CD4-positive, CD25-positive, alpha-beta regulatory T cell (primary cell): ENCODE measurements at places on chromosomes 3 and 15. TPM values are rescaled to one million over a fixed set of nuclear protein-coding genes. Genes with fewer than 3 reads are reported as not detected.

BCL6 gene
- polyA plus RNA-seq, result 2.6 TPM

GRCh38 chr15:23052522-23052921, 13.2 kb upstream of the TUBGCP5 start:
- DNase-seq, result no peak

DNA sequence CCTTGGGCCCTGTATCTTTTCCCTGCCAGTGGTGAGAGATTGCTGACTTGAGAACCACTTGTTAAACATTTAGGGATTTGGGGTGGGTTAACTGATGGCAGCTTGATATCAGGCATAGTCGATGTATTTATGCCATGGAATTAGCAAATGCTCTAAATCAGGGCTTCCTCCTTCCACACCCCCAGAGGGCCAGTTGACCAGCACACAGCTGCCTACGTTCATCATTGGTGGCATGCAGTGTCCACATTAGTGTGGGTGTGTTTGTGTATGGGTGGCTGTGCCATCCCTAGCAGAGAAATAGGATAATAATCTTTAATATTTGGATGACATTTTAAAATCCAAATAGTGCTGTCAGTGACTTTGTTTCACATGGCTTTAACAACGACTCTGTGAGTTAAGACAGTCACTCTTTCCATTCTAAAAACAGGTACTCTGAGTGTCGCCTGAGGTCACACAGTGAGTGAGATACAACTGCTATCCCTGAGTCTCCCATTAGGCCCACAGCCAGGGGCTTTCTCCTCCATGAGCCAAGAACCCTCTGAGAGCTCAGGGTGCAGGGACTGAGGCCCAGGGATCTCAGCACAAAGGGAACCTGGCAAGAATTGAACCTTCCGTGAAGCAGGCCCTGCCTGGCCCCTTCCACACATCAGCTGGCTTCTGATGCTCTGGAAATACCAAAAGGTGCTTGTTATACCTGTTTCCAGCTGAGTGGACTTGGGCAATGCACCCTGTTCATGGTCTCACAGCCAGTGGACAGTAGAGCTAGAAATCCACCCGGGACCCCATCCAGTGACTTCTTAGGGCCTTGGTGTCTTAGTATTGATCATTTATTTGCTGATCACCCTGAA, 4.3 kb upstream of the LTF start:
- DNase-seq, result no peak

GRCh38 chr3:146156666-146157314, 4.2 kb downstream of the PLOD2 start:
- no peak for DNase-seq
